ENCODE measurements at places on chromosomes 7 and 10.

GRCh38 chr7:30841801-30842541 is 69.7 kb upstream of the AQP1 start:
- DNase-seq, result no peak

GRCh38 chr10:95531058-95531809 is 29.9 kb downstream of the SORBS1 start:
- no peak for DNase-seq

DNA sequence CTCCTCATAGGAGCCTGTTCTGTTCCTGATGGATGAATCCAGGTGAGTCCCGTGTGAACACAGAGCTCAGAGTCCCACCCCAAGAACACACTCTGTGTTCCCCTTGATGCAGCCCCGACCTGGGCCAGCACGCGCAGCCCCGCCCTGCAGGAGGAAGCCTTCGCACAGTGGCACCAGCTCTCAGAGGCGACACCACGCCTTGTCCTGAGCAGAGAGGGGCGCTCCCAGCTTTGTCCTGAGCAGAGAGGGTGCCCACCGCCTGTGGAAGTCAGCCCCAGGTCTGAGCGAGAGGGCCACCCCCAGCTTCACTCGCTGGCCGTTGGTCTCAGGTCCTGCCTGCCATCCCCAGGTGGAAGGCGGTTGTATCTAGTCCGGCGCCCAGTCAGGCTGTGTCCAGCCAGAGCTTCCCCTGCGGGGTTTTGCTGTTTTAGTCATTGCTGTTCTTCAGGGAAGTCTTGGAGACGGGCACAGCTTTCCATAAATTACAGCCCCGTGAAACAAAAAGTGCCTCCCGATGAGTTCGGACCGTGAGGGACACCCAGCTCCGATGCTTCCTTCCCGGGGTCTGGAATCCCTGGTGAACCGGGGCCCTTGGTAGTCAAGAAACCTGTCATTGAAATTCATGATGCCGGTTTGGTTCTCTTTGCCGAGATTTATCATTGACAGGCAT is 43.6 kb downstream of the NKX6-2 start:
- DNase-seq, result no peak

DNA sequence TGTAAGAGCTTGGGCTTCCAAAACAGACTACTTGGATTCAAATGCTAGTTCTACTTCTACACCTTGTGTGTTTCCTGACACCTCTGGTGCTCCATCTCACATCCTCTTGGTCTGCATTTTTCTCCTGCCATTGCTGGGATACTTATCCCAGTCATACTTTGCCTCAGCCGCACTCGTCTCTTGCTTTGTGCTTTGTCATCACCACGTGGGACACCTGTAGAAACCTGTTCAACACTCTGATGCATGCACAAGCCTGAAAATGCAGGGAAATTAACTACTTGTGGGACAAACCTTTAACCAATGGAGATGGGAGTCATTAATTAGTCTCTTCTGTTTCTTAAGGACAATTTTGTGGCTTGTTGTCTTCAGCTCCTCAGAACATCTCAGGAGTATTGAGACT is 94.2 kb upstream of the PHYHIPL start:
- no peak for DNase-seq

- no peak for DNase-seq
Observed at GRCh38 chr7:98194186-98194585, 17.1 kb upstream of the BHLHA15 start.

- no peak for DNase-seq
Observed at GRCh38 chr10:123574109-123574698, 92.0 kb upstream of the GPR26 start.

DNA sequence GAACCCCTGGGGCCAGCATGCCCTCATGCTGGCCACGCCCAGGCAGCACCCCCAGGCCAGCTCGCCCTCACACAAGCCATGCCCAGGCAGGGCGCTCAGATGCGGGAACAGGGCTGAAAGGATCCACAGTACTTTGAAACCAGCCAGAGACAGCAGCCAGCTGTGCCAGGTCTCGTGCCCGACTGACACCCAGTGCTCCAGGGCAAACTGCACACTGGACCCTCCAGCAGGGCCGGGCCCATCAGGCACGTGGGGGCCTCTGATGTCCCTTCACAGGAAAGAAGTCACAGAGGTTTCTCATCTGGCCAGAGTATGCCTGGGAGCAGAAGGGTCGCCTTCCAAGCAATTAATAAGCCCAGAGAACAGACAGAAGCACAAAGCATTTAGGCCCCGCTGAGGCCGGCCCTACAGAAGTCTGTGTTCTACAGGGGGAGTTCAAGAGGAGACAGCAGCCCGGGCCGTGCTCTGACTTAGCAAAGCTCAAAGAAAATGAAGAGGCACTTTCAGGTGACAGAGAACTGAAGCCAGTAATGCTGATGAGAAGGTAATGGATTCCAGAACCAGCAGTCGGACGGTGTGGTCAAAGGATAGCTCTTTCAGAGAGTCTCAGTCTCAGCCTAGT is 21.4 kb downstream of the MAD1L1 start:
- no peak for DNase-seq

GRCh38 chr10:47449979-47450378 is 33.9 kb downstream of the ANXA8 start:
- DNase-seq, result no peak

- no peak for DNase-seq
Observed at GRCh38 chr7:139976838-139977656, 85.7 kb downstream of the PARP12 start.

DNA sequence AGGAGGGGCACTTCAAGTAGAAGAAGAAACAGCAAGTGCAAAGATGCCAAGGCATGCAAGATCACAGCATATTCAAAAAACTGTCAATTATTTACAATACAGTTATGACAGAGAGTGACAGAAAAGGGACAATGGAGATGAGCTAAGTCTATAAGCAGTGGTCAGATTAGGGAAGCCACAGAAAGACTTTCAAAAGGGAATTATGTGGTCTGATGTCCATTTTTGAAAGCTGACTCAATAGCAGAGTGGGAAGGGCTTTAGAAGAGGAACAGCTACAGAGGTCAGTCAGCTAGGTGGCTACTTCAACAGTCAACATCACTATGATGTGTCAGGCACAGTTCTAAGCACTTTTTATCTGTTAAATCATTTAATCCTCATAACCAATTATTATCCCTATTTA is 45.2 kb upstream of the SPOCK2 start:
- DNase-seq, result peak; percentile 40

DNA sequence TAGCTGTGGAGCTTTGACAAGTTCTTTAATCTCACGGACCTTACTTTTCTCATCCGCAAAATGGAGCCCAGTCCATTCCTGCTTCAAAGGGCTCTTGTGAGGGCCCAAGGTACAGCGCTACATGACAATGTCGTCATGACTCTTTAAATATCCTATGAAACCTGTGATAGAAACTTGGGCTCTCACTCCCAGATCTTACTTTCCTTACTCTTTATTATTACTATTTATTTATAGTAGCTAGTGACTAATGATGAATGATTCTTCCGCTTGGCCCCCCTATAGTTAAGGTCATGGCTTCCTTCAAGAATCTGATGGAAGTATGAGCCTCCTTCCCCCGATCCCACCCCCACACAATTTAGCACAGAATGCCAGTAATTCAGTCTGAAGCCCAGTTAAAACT is 41.9 kb downstream of the RBM20 start:
- no peak for DNase-seq

GRCh38 chr7:150943453-150943814 is 34.7 kb downstream of the KCNH2 start:
- DNase-seq, result no peak

Data from fibroblast of gingiva (primary cell).